ENCODE measurements at places on chromosomes 2 and 18.

DNA sequence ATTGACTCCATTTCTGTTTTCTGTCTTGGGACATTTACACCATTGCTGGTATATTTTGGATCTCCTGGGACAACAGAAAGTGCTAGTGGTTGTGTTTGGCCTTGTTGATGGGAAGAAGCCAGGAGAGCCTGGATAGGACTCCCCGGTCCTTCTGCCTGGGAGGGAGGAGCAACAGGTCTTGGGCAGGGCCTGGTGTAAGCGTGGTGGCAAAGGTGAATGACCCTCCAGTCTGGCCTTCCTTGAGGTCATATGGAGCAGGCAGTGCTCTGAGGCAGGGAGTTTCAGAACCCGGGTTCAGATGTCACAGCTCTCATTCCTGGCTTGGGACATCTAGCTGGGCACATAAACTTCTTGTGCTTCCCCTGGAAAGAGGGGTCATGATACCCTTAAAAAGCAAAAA, 56.0 kb upstream of the RBM44 start:
- DNase-seq, result no peak

- DNase-seq, result no peak
Observed at GRCh38 chr2:27798948-27799645, 27.6 kb downstream of the MRPL33 start.

DNA sequence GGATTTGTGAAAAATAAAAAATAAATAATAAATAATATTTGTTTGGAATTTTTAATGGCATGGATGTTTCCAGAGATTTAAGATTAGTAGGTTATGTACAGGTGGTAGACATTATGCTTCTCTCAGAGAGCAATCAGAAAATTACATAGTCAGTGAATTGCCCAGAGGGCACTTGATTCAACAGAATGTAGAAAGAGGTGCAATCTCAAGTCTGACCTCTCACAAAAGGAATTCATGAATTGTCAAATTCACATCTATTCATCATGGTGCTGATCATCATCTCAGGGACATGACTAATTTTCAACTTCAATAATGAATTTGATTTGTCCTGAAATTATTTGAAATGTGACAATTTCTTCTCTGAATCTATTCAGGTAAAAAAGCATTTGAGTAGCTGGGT, 172.5 kb downstream of the PDE11A start:
- peak; percentile 10 for DNase-seq

- DNase-seq, result no peak
Observed at GRCh38 chr2:190670182-190670946, 21.5 kb downstream of the NAB1 start.

DNA sequence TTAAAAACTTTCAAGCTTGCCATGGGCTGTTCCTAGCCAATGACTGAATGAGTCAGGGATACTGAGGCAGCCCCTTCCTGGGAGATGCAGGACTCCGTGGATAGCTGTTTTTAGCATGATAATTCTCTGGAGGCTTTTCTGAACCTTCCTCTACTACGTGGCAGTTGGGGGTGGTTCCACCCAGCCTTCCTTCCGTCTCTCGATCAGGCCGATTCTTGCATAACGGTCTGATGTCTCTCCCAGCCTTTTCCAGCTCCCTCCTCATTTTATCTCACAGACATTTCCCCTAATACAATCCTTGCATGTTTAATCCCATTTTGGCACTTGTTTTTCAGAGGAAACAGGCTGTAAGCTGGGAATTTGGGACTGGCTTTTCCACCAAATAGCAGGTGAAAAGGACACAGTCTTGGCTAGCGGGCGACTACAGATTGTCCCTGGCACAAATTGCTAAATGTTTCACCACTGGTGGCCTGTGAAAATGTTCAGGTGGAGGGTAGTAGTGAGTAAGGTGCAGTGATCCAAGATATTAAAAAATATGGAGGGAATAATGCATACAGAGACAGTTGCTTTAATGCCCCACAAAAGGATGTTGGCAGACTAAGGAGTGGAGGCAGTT, 21.0 kb upstream of the CTLA4 start:
- DNase-seq, result no peak

Data from NCI-H69 (cell line).